SK-MEL-5 (cell line): ENCODE measurements at places on chromosomes 1 and 21.

GRCh38 chr1:14138687-14139086 lies 438.7 kb downstream of the PRDM2 start:
- peak; percentile 65 for DNase-seq

DNA sequence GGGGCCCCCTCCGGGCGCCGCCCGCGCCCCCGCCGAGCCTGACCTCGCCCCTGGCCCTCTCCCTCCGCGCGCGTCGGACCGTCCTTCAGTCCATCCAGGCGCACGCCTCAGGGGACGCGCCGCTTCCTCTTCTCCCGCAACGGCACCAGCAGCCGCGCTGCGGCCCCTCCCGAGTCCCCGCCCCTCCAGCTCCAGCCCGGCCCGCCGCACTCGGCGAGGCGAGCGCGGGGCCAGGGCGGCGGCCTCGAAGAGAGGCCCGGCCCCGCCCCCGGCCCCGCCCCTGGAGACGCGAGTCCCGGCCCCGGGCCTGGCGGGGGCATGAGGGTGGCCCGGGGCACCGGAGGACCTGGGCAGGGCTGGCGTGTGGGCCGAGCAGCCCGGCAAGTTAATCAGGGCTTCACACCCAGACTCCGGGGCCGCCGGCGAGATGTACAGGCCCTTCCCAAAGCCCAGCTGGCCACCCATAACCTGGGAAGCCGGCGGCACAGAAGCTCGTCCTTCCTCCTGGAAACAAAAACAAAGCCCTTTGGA lies at the start of gene IGSF3:
Gene IGSF3 (minus strand): TSS at position 159 of the 531 bp plus-strand sequence. CDS start 1,407 bp downstream, outside the sequence.
- DNase-seq, result peak; percentile 78

- no peak for DNase-seq
Observed at GRCh38 chr1:29498126-29499103, 262.1 kb downstream of the PTPRU start.

- no peak for DNase-seq
Observed at GRCh38 chr1:24547195-24547594, 8.7 kb upstream of the NCMAP start.

GRCh38 chr1:151502035-151502700 lies 9.0 kb upstream of the CGN start:
- no peak for DNase-seq

DNA sequence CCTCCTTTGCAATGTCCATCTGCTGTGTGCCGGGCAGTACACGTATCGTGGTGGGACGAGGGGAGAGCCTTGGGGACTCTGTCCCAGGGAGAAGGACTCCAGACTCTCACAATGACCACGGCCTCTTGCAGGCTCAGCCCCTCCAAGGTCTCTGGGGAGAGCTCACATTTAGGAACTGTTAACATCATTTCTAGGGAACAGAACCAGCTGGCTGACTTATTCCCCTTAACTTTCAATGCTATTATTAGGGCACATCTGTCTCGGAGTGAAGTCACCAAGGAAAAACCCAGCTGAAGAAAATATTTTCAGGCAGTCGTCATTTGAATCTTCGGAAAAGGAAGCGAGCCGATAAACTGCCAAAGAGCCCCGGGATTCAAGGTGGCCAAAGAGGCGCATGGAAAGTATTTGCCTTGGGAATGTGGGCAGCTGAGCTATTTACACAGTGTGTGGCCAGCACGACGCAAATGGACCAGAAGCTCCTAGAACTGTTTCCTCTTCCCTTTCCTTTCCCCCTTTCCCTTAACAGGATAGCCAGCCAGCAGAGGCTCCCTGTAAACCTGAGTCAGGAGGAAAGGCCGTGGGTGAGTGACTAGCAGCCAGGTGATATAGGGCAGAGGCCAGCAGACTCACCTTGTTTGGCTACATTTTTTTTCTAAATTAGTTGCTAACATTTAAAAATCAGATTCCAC lies 74.5 kb downstream of the ITPKB start:
- no peak for DNase-seq

DNA sequence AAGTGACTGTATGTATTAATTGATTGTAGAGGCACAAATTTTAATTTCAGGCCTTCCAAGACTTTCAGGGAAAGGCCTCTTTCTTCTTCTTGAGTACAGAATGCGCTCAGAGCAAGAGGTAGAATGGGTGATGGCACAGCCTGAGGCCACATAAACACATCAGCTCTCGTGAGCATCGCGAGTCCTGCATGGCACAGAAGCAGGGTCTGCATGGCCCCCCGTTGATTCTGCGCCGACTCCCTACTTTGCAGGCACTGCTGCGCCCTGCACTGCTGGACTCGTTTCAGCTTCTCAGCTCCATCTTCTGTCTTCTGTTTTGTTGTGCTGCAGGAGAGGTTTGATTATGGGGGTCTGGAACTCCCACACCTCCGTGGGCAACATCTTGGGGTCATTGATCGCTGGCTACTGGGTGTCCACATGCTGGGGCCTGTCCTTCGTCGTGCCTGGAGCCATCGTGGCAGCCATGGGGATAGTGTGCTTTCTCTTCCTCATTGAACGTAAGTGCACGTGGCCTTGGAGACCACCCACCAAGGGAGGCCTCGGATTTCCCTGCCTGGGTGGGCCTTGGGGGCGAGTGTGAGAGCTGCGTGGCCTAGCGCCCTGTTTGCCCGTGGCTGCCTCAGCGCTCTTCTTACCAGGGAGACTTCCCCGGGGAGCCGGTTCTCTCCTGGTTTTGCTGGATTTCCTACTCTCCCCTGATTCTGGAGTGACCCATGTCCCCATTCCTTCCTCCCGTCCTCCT lies 29.6 kb downstream of the SLC37A1 start:
- no peak for DNase-seq

DNA sequence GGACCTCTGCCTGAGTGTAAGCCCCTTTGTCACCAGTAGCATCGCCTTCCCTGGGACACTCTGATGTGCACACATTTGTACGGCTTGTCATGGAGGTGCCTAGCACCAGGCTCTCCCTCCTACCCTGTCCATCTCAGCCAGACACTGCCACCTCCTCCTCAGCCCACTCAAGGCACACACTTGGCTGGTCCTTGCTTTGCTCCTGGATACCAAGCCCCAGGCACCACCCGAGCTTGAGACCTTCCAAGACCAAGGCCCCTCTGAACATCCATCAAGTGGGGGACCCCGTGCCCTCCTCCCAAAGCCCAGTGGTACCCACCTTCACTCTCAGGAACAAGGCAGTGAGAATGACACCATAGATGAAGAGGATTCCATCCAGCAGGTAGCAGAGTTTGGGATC lies 78.0 kb downstream of the CD247 start:
- no peak for DNase-seq

- no peak for DNase-seq
Observed at GRCh38 chr1:219682788-219683187, 69.9 kb upstream of the ZC3H11B start.

DNA sequence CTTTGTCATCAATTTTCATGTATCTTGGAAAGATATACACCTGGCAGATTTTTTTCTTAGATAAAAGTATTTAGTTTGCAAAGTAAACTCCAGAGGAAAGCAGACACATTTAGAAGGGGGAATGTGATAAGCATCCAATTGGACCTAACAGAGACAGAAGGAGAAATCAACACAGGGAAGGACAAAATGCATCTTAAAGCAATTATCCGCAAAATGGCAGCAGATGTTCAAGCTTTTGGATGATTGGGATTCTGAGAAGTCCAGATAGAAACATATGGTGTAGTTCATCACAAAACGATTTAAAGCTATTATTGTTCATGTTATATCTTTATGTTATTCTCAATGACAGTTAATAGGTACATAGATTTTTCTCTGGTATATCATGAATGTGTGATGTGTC lies 1153.1 kb upstream of the B3GALT2 start:
- DNase-seq, result no peak

- no peak for DNase-seq
Observed at GRCh38 chr1:62722796-62723195, 34.6 kb upstream of the DOCK7 start.

GRCh38 chr1:15206418-15207030 lies 40.5 kb upstream of the FHAD1 start:
- DNase-seq, result no peak

- DNase-seq, result peak; percentile 46
Observed at GRCh38 chr1:3068564-3069431, at the start of gene PRDM16. Gene PRDM16, plus strand, starts transcription at chr1:3069203. Its CDS starts 57 bp downstream, at chr1:3069260.

DNA sequence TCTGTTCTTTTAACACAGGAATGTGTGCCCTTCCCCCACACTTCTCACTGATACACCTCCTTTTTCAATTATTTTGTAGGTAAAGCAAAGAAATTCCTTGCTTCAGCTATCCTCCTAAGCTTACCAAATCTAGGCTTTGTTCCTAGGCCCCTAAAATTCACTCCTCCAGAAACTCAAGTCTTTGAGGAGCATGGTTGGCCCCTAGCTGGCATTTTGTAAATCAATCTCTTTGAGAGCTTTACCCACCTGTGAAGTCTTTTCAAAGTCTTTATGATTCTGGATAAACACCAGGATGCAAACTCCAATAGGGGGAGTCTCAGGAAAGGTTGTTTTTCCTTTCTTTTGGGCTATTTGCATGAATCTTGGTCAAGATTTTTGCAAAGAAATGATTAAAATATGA lies 82.9 kb upstream of the ZNF644 start:
- DNase-seq, result no peak

GRCh38 chr1:61782771-61783170 lies 40.5 kb downstream of the PATJ start:
- no peak for DNase-seq

- peak; percentile 79 for DNase-seq
Observed at GRCh38 chr1:212507369-212507768, 74.6 kb downstream of the NENF start.

DNA sequence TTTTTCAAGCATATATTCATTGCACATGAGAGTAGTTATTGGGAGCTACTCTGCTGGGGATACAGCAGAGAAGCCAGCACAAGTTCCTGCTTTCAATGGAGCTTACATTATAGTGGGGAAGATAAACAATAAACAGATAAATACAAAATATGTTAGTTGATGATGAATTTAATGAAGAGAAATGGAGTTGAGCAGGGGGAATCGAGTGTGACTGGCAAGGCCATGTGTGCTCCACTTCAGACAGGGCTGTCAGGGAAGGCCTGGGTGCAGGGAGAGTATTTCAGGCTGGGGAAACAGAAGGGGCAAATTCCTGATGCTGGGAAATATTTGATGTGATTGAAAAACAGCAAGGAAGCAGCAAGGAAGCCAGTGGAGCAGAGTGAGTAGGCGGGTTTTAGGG lies 21.2 kb upstream of the BRDT start:
- no peak for DNase-seq
